Epithelial cell of proximal tubule (primary cell): ENCODE measurements at places on chromosomes 11 and 22. TPM values are rescaled to one million over a fixed set of nuclear protein-coding genes. Genes with fewer than 3 reads are reported as not detected.

Gene TIMP3
- 6.1 and 8.3 TPM in 2 replicates for total RNA-seq

Gene TNRC6B
- 9.4 and 9.5 TPM in 2 replicates for total RNA-seq

Gene MUC5AC
- total RNA-seq, result not detected in 2 replicates

Gene PLAAT2
- total RNA-seq, result 0.29 TPM in 1 of 2 replicates, not detected in the other

Gene CHRM1
- total RNA-seq, result not detected in 2 replicates

Gene ARHGAP42
- total RNA-seq, result 8.0 and 14.4 TPM in 2 replicates

Gene SCGB1C1
- total RNA-seq, result not detected in 2 replicates

Gene WNT11
- not detected in 2 replicates for total RNA-seq

Gene TMEM45B
- total RNA-seq, result 1.4 and 2.7 TPM in 2 replicates

Gene OR10A2
- total RNA-seq, result not detected in 2 replicates

Gene KRTAP5-7
- total RNA-seq, result not detected in 2 replicates
